Activated CD4-positive, alpha-beta T cell treated with anti-CD3 and anti-CD28 coated beads, Interleukin-2, Interleukin-6, amounts not matched to agents 100 ng/mL and 50 ng/mL, durations not matched to agents 16 hours and 8 hours (primary cell): ENCODE measurements at places on chromosomes 3 and 15.

- DNase-seq, result no peak
Observed at GRCh38 chr3:53794597-53794996, 51.6 kb downstream of the CHDH start.

DNA sequence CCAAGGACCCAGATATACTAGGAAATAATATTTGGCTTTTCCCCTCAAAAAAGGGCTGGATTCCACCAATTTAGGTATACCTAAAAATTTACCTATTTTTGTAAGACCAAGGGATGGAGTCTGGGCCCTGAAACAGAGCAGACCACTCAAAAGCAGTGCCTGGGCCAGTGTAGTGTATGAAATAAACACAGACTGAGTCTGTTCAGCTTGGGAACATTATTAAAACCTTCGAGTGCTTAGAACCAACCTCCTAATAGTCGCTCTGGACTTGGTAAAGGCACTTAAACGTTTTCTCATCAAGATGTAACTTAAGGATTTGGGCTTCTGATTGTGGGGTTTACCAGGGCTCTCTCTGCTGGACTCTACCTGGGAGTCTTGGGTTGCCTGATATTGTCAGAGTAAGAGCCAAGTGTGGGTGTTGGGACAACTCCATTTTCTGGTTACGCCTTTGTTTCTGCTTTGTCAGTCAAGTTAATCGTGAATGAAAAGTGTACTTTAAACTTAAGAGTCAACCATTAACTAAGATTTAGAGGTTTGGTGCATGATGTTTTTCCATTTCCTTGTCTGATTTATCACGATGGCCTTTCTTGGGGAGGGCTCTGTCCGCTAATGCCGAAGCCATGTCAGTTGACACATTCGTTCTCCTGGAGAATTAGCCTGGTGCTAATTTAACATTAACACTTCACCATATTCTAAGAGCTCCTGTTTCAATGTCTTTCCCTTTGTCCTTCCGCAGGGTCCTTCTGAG is 221.0 kb upstream of the TPM1 start:
- DNase-seq, result no peak

GRCh38 chr3:116139641-116140040 is 305.6 kb downstream of the LSAMP start:
- DNase-seq, result no peak

GRCh38 chr15:59274126-59274970 is 67.7 kb downstream of the LDHAL6B start:
- peak; percentile 31 for DNase-seq

DNA sequence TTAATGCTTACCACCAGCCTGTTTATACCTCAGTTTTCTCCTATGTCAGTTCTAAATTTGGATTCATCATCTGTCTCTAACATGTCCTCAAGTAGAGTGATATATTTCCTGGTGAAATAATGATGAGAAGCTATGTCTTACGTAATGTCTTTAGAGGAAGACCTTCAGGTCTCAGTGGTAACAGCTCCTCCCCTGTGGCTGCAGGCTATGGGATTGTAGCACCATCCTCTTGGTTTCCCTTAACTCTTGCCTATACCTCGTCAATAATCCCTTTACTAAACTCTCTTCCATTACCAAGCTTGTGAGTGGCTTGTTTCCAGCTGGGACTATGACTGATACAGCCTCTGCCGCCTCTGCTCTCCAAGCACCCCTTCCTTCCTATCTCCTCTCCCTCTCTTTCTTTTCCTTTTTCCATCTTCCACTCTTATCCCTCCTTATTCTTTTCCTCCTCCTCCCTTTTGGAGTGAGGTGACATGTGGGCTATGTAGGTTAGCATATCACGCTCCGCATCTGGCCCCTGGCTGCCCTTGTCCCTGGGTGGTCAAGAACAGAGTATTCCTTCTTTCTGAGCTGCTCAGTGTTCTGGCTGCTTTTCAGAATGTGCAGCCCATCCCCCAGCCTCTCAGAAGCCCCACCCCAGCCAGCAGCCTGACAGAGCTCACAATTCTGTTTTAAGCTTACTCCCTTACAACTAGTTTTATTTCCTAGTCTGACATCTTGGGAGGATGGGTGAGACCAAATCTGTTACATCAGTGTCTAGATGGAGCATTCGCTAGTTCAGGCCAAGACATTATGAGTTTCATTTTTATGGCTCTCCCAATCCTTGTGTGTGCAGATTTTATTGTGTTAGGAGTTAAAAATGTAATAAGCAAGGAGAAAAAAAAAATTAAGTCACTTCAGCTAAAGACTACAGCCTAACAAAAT is 75.0 kb upstream of the RNU6-1 start:
- DNase-seq, result no peak

DNA sequence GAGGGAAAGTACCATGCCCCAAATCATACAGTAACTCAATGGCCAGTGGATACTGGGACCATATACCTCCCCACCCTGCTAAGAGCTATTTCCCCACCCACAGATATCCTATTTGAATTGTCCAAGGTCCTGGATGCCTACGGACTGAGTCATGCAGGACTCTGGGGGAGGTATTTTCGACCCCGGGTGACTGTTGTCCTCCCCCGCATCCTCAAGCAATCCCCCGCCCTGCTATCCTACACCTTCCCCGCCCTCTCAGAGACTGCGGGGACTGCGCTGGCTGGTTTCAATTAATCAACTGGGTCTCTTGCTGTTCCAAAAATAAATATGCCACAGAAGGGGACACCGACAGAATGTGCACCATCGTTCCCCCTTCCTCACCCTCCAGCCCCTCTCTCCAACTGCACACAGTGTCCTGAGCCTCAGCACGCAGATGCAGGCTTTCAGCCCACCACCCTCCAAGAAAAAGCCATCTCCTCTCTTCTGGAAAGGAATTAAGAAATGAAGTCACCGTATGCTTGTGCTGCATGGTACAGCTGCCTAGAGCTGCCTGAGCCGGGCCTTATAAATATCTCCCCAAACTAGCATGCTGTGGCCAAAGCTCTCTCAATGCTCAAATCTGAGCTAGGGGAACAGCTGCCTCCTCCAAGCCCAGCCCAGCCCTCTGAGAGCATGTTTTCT is 8.1 kb downstream of the CAV3 start:
- no peak for DNase-seq

DNA sequence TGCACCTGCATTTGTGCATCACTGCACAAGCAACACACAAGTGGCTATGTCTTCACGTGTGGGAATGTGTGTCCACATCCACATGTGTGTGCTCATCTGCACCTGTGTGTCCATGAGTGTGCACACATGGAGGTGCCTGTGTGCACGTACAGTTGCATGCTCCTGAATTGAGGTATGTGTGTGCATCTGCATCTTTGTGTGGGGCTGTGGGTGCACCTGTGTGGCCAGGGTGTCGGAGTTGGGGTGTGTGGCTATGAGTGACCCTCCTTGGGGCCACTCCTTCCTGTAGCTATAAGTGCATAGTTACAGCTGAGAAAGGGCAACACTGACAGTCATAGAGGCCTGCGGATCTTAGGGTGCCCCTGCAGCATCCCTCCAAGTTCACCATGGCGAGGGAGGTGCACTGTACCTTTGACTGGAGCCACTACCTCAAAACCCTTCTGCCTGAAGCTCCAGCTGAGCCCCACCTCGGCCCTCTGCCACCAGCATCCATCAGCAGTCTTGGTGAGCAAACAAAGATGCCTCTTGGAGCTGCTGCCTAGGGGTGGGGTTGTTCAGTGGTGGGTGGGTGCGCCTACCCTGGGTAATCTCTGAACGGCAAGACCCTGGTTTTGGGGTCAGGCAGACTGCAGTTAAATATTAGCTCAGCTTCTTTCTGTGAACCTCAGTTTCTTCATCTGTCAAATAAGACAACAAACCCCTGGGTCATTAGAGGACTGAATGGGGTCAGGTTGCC is 5.2 kb upstream of the HHATL start:
- no peak for DNase-seq

- peak; percentile 57 for DNase-seq
Observed at GRCh38 chr15:50907601-50908208, 778 bp upstream of the AP4E1 start.

GRCh38 chr3:150680562-150680961 is 23.2 kb downstream of the ERICH6 start:
- DNase-seq, result no peak

- no peak for DNase-seq
Observed at GRCh38 chr3:65126527-65127410, 439.0 kb upstream of the ADAMTS9 start.

DNA sequence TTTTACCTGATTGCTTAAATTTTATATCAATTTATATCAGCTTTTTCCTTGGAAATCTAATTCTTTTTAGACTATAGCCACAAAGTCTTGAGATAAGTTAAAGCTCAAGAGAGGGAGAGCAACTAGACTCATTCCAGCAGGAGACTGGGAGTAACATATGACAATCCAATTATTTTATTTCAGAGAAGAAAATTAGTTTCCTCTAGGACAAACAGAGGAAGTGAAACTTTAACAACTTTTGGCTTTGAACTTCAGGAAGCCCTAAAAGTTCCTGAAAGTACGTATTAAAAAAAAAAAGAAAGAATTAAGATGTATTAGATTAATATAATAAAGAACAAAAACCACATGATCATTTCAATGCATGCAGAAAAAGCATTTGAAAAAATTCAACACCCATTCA is 13.9 kb upstream of the UBE2E2 start:
- no peak for DNase-seq

- no peak for DNase-seq
Observed at GRCh38 chr15:36301947-36302346, 277.5 kb upstream of the CDIN1 start.

DNA sequence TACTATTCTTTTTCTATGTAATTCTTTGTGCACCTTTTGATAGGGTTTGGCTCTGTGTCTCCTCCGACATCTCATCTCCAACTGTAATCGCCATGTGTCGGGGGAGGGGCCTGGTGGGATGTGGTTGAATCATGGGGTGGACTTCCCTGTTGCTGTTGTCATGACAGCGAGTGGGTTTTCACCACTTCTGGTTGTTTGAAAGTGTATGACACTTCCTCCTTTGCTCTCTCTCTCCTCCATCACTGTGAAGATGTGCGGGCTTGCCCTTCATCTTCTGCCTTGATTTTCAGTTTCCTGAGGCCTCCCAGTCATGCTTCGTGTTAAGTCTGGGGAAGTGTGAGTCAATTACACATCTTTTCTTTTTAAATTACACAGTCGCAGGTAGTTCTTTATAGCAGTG is 225.8 kb upstream of the DPPA4 start:
- DNase-seq, result peak; percentile 5

GRCh38 chr3:115323380-115323779 is 176.3 kb upstream of the ZBTB20 start:
- DNase-seq, result no peak

DNA sequence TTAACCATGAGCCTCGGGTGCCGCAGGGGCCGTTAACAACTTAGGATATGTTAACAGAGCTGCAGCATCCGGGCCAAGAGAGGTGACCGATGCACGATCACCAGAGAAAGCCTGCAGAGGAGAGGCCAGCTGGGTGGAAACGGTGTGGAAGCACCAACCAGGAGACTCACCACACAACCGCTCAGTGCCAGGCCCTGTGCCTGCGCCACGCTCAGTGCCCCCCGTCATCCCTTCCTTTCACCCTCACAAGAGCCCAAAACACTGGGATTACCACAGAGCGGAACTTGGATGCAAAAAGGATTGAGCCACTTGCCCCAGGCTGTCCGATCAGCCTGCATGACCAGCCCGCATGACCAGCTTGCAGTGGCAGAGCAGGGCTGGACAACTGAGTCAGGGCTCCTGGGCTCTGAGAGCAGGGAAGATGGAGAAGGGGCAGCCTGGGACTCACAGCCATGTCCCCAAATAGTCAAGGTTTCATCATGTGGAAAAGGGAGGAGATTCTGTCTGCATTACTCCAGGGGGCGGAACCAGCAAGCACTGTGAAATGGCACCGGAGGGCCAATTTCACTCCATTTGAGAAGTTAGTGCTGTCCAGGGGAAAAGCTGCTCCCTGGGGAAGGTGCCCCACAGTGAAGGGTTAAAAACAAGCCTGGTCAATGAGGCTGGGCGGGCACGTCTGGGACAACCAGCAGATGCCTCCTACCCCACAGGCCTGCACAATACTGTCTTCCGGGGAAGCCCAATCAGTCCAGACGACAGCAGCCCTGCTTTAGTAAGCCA is 156.8 kb downstream of the ATP10A start:
- no peak for DNase-seq

DNA sequence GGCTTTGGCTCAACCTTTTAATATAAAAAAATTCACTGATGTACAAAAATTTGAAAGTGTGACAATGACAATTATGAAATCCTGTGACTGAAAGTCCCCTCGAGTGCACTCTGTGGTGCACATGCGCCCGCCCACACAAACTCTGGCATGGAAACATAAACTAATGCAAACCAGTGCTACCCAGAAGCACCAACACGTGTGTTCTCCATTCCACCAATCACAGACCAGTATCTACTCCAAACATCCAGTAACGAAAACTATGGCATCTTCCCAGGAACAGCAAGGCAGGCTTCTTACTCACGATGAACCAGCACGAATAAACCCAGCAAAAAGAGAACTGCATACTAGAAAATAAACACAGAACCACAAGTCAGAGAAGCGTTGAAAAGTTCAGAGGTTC is 11.7 kb upstream of the NMB start:
- peak; percentile 44 for DNase-seq

DNA sequence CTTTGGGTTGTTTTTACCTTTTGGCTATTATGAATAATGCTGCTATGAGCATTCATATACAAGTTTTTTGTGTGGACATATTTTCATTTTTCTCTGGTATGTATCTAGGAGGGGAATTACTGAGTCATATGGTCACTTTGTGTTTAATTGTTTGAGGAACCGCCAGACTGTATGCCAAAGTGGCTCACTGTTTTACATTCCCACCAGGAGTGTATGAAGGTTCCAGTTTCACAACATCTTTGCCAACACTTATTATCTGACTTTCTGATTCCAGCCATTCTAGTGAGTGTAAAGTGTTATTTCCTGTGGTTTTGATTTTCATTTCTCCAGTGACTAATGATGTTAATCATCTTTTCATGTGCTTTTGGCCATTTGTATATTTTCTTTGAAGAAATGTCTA is 51.8 kb downstream of the CMTM7 start:
- DNase-seq, result no peak

DNA sequence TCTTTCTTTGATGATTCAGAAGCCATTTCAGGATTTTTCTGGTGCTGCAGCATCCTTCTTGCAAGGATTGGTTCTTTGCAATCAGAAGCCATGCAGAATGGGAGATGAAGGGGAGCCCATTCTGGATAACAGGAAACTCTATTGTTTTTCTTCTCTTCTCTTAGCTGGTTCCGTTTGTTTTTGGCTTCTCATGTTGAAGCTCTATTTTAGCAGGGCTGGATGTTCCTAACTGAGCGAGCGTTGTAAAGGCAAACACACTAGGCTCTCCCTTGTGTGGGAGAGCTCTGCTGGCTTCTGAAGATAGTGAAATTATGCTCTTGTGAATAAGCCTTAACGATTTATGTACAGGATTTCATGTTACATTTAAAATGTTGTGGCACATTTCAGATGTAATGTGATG is 8.3 kb downstream of the CACNA1D start:
- no peak for DNase-seq

- peak; percentile 76 for DNase-seq
Observed at GRCh38 chr3:46895204-46895660, 17.7 kb downstream of the PTH1R start.
